Activated CD4-positive, alpha-beta T cell treated with anti-CD3 and anti-CD28 coated beads, Interleukin-2, amount 50 U/mL, for 4 hours (primary cell): ENCODE measurements at places on chromosomes 6 and 20.
A peak's percentile ranks its signal among the peaks of the same experiment; 100 is the strongest.

- no peak for DNase-seq
Measured at GRCh38 chr6:148429423-148429822, 86.8 kb downstream of the SASH1 start.

DNA sequence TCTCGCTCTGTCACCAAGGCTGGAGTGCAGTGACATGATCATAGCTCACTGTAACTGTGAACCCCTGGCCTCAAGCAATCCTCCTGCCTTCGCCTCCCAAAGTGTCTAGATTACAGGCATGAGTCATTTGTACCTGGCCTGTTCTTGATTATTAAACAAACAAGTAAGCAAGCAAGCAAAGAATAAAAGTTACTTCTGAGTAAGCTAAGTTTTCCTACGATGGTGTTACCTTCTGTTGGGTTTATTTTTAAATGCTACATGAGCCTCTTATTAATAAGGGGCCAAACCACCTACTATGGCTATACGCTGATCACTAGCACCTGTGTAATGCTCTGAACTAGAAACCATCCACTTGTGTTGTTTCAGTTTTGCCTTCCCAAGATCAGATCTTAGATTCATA lies 50.8 kb downstream of the IL22RA2 start:
- no peak for DNase-seq

GRCh38 chr20:37392441-37393195 lies 46.7 kb downstream of the SRC start:
- DNase-seq, result no peak

DNA sequence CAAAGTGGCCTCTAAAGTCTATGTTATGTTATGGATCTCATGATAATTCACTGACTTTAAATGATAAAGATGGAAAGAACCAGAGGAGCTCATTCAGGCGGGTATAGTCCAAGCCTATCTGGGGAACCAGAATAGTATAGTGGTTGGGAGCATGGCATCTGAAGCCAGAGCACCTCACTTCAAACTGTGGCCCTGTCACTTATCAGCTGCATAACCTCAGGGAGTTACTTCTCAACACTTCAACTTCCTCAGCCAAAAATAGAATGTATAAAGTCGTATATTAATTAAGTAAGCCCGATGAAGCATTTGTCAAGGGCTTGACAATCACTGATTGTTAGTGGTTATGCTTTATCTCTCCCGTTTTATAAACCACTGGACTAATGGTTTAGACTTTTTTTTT lies 112.7 kb downstream of the RTN4IP1 start:
- DNase-seq, result no peak

- DNase-seq, result no peak
Measured at GRCh38 chr6:8627085-8627861, 191.9 kb upstream of the SLC35B3 start.

DNA sequence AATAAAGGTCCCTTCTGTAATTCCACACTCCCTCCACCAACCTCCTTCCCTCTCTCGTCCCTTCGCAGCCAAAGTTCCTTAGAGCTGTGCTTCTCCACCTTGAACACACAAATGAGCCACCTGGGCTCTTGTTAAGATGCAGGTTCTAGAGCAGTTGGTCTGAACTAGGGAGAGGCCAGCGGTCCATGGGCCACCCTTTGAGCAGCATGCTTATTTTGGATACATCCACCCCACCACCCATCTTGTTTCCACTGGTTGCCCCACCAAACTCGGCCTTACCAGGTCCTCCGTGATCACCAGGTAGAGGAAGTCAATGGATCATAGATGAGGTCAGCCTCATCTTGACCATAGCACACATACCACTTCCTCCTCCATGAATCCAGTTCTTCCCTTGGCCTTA lies 7.3 kb upstream of the BPIFA2 start:
- no peak for DNase-seq

DNA sequence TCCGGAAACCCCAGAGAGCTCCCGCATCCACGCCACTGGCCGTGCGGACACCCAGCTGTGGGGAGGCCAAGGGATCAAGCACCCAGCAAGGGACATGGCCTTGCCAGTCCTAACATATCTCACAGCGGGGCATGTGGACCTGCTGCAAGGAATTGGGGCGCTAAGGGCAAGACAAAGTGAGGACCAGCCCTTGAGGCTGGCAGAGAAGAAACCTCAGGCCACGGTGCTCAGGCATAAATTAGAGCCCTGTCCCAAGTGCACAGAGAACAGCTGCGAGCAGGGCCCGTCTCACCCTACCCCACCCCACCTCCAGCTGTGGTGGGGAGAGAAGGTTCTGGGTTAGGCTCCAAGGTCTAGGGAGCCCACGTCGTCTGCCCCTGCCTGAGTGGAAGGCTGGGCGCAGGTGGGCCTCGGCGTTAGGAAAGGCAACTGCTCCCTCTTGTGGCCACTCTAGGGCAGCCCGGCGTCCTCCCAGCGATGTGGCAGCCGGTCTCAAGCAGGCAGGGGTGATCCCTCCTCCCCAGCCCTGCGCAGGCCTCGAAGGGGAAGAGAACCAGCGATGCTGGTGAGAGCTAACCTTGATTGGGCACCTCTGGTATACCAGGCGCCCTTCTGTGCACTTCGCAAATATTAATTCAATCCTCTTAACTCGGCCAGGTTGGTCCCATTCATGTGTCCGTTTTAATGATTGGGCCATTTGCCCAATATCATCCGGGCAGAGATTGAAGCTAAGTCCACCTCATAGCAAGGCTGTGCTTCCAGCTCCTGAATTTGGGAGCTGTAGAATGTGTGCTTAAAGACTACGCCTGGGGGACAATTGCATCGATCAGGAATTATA lies 235.8 kb downstream of the NFATC2 start:
- DNase-seq, result peak; percentile 62

- DNase-seq, result no peak
Measured at GRCh38 chr20:50257860-50258259, 67.2 kb downstream of the CEBPB start.

GRCh38 chr6:131574133-131574532 lies 1.1 kb downstream of the ARG1 start:
- DNase-seq, result no peak

DNA sequence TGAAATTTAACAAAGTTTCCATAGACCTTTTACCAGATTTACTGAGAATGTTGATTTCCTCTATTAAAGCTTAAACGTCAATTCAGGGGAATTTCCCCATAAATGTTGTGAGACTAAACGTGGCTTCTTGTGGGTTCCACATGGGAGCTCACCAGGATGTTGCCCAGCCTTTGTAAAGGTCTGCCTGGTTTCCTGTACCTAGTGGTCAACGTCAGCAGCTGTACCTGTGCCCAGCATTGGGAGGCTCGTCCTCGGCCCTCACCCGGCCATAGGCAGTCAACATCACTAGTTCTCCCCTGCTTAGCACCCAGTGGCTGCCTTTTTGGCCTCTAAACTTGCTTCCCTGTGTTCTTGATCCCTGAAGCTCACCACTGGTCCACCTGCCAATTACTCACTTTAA lies 22.1 kb upstream of the CD83 start:
- DNase-seq, result no peak

DNA sequence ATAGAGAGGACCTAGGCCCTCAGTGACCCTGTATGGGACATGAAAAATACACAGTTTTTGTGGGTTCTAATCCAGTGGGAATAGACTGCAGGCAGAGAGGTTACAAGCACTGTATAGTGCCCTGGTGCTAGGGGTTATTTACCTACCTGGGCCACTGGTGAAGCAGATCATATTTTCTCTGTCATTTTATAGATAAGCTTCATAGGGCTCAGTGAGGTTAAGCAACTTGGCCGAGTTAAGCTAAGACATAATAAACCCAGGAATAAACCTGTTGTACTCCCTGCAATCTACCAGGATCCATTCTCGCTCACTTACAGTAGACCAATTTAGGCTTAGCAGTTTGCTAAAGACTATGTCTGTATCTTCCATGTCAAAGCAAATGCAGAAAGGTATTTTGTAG lies 340.6 kb upstream of the KHDRBS2 start:
- no peak for DNase-seq

DNA sequence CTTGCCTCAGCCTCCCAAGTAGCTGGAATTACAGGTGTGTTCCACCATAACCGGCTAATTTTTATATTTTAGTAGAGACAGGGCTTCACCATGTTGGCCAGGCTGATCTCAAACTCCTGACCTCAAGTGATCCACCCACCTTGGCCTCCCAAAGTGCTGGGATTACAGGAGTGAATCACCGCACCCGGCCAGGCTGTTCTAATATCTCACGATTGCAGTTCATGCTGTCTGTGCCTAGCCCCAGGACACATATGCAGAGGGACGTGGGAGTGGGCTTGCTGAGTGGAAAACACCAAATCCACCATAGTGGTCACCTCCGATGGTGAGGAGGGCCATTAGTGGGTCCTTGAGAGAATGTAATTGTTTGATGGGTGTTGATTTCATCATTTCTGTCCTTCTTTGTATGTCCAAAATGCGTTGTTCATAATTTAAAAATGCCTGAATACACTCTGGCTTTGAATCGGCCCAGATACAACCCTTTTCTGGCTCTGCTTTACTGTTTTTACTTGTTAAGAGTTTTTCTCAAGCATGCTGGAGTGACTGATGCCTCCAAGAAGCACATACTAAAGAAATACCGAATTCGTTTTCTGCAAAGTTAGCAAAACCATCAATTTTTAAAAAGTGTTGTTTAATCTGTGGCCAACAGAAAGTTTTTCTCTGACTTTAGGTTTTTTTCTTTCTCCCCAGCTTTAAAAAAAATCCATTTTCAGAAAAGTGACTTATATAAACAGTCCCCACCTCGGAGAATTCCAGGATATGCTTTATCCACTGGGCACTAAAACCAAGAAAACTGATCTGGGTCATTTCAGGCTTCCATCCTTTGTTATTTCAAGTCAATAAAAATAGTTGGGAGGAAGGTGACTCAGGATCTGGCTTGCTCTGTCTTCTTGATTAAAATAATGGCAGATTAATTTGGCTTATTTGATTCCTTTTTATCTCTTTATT lies 18.8 kb upstream of the RALGAPA2 start:
- no peak for DNase-seq

- no peak for DNase-seq
Measured at GRCh38 chr6:54897462-54898189, 51.1 kb downstream of the FAM83B start.

DNA sequence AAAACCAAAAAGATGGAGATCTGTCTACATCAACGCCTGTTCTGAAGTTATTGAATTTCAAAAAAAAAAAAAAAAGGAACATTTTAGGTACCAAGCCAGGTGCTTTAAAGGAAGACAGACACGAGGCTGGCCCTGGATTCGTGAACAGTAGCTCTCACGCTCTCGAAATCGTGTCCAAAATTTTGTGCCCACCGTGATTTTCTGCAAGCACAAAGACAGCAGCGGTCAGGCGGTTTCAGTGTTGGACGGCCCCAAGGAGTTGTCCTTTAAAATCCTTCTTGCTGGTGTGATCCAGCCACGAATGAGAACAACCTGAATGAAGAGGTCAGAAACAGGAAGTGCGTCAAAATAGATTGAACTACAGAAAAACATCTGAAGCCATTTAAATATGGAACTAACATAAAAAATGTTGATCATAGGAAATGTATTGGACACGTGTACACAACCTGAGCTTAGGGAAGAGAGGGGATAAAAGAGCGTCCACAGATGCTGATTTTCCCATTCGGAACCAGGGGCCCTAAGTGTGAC lies 78.2 kb downstream of the THBS2 start:
- no peak for DNase-seq

GRCh38 chr6:6246544-6246943 lies 73.9 kb downstream of the F13A1 start:
- DNase-seq, result no peak

DNA sequence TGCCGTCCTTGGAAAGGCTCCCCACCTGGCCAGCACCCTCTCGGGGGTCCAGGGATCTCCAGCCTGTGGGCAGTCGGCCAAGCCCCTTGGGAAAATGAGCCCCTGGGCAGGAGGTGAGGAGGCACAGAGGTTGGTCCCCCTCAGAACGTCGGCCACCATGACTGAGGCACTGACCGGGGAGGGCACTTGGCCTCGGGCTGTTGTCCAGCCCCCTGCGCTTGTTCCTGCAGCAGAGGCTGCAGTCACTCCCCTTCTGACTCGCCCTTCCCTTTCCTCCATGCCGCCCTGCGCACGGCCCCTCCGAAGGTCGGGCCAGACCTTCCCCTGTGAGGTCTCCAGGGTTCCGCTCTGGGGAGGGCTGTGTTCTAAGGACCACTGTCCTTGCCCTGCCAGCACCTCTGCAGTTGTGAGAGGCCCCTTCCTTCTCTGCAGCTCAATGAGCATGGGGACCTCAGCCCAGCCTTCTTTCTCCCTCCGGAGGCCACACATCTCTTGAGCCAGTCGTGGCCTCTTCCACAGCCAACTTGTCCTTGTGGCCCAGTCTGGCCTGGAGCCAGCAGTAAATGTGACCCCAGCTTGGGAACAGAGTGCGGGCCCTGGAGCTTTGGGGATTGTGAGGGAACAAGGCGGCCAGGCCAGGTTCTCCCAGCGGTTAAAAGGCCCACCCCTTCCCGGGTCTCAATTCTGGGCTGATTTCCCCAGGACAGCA lies 195.5 kb downstream of the DLL1 start:
- DNase-seq, result no peak

DNA sequence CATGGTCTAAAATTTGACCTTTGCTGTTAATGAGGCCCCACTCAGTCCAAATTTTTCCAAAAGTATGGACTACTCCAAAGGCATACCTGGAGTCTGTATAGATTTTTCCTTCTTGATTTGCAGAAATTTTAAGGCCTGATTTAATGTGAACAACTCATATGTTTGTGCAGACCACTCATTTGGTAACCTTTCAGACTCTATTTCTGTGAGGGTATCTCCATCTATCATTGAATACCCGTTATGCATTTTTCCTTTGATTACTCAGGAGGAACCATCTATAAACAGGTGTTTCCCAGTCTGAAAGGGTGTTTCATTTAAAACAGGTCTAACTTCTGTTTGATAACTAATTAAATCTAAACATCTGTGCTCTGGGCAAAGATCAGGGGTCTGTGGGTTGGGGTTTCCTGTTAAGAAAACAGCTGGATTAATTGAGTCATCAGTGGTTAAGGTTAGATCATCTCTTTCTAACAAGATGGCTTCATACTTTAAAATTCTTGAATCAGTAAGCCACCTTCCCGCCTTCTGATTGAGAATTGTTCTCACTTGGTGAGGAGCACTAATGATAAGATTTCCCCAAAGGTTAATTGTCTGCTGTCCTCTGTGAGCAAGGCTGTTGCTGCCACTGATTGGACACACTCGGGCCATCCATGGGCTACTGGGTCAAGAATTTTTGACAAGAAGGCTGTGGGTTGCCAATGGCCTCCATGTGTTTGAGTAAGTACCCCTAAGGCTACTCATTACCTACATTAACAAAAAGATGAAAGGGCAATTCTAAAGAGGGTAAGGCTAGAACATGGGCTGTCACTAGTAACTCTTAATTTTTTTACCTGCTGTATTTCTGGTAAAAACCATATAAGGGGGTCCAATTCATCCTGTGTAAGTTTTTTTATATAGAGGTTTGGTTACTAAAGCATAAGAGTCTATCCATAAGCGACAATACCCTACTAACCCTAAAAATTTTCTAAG lies 24.1 kb downstream of the HLA-B start:
- DNase-seq, result peak; percentile 31

- no peak for DNase-seq
Measured at GRCh38 chr6:169132352-169132940, 121.2 kb downstream of the THBS2 start.
